ENCODE measurements at places on chromosomes 7 and 10. TPM values are rescaled to one million over a fixed set of nuclear protein-coding genes. Genes with fewer than 3 reads are reported as not detected.

The SLC18A2 gene
- total RNA-seq = 0.54 TPM

DNA sequence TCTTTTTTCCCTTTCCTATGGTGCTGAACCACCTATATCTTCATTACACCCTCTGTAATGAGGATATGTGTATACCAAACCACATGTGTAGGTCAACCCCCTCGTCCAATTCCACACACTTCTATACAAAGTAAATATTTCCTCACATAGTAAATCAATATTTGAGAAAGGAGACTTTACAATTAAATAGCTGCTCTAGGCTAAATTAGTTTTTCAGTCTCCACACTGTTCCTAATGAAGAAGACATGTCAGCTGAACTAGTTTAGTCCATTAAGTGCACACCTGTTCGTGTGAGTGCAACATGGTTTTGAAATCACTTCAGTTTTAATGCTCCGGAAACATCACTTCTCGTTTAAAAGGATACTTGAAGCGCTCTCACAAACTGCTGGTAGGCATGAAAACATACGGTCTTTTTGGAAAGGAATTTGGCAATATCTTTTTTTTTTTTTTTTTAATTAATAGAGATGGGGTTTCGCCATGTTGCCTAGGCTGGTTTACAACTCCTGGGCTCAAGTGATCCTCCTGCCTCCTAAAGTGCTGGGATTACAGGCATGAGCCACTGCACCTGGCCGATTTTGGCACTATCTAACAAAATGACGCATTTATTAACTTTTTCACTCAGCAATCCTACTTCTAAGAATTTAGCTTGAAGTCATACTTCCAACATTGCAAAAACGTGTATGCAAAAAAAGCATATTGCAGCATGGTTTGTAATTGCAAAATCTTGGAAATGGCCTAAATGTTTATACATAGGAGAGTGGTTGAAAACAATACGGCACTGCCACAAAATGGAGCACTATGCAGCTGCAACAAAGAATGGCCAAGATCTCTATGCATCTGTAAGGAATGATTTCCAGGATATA lies 2.1 kb upstream of the XRCC2 start:
- H3K27me3 ChIP-seq = no peaks in the 10 kb centered on the region
- DNase-seq = no peak
- H3K4me1 ChIP-seq = no peaks in the 10 kb centered on the region
- no peak overlapping the region for H3K4me3 ChIP-seq

The SFMBT2 gene
- 4.3 TPM for total RNA-seq

GRCh38 chr10:28008054-28008453 lies 9.2 kb upstream of the ODAD2 start:
- H3K27me3 ChIP-seq = no peaks in the 10 kb centered on the region
- H3K4me3 ChIP-seq = no peak overlapping the region
- H3K27ac ChIP-seq = no peak overlapping the region

GRCh38 chr7:19713676-19714075 lies 4.8 kb upstream of the POLR1F start:
- H3K4me3 ChIP-seq = no peak overlapping the region
- DNase-seq = no peak
- no peaks in the 10 kb centered on the region for H3K27me3 ChIP-seq
- no peaks in the 10 kb centered on the region for H3K36me3 ChIP-seq
- no peak overlapping the region for H3K27ac ChIP-seq

DNA sequence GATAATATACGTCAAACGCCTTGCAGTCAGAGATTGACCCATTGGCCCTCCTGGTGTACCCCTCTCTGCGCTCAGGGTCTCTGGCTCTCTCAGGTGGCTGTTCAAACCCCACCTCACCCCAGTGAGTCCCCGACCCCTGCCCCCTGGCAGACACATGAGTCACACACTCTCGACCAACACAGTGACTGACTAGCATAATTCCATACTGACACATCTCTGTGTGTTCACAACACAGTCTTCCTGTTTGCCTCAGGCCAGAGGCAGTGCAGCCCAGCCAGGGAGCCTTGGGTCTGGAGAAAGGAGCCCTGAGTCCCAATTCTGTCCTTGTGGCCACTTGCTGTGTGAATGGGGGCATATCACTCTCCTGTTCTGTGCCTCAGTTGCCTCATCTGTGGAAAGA lies 40.1 kb downstream of the PALD1 start:
- H3K36me3 ChIP-seq = no peaks in the 10 kb centered on the region
- no peak overlapping the region for H3K27ac ChIP-seq
- no peak for DNase-seq
- no peaks in the 10 kb centered on the region for H3K27me3 ChIP-seq
- H3K4me1 ChIP-seq = peaks cover 20% of the 10 kb centered on the region
- H3K4me3 ChIP-seq = no peak overlapping the region
